ENCODE measurements at places on chromosomes 1 and 21.
A peak's percentile ranks its signal among the peaks of the same experiment; 100 is the strongest.

DNA sequence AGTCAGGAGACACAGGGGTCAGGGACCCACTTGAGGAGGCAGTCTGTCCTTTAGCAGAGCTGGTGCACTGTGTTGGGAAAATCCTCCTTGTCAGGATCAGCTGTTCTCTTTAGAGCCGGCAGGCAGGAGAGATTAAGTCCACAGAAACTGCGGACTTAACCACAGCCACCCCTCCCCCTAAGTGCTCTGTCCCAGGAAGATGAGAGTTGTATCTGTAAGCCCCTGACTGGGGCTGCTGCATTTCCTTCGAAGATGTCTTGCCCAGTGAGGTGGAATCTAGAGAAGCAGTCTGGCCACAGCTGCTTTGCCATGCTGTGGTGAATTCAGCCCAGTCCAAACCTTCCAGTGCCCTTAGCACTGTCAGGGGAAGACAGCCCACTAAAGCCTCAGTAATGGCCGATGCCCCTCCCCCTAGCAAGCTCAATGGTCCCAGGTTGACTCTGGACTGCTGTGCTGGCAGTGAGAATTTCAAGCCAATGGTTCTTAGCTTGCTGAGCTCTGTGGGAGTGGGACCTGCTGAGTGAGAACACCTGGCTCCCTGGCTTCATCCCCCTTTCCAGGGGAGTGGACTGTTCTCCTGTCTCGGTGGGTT, 172.8 kb downstream of the ST6GALNAC3 start:
- DNase-seq, result no peak

DNA sequence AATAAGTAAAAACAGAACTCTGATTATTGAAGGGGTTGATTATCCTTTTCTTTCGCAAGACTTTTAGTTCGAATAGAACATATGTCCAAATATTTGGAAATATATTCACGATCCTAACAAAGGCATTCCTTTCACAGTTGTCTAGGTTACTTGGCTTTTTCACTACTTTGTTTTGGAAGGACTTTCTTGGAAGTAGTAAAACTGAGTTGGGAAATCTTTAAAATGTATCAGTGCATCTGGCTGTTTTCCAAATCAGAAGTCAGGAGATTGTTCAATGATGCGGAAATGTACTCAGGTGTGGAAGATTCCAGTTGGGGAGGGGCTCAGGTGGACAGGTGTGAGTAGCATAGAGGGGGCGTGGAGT, 67.1 kb downstream of the SH3BGR start:
- no peak for DNase-seq

- DNase-seq, result no peak
Observed at GRCh38 chr1:211948377-211948776, 87.0 kb downstream of the INTS7 start.

GRCh38 chr1:93617670-93618499, 63.8 kb downstream of the BCAR3 start:
- no peak for DNase-seq

- DNase-seq, result no peak
Observed at GRCh38 chr1:56644064-56644918, 823 bp upstream of the PRKAA2 start.

- no peak for DNase-seq
Observed at GRCh38 chr1:223711173-223711572, 1.2 kb upstream of the CAPN2 start.

DNA sequence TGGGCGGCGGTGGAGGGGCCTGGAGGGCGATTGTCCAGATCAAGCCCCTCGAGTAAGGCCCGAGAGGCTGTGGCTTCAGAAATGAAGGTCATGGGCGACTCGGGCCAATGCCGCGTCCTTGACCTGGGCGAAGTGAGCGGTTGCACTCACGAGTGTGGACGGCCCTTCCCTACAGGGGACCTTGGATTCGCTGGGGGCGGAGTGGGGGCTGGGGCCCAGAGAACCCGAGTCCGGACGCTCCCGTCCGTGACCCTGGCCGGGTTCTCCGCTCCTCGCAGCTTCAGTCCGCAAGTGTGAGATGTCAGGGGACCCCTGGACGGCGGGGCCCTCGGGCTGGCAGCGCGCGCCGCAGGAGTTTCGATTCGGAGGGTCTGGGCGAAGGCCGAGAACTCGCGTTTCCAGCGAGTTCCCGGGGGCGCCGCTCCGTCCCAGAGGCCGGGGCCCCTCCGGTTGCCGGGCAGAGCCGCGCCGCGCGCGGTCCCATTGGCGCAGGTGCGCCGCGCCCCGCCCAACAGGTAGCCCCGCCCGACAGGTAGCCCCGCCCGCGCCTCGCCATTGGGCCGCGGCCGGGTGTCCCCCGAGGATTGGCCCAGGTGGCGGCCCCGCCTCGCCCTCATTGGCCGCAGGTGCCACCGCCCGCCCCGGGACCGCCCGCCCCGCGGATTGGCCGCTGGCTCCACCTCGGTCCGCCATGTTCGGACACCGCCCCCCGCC, at the start of gene PRKCZ:
TSS of gene PRKCZ (plus strand) at position 694 of the 714 bp plus-strand sequence. CDS start 220 bp downstream, outside the sequence.
- DNase-seq, result peak; percentile 92

GRCh38 chr1:231392389-231393131, 29.5 kb downstream of the EGLN1 start:
- DNase-seq, result no peak

DNA sequence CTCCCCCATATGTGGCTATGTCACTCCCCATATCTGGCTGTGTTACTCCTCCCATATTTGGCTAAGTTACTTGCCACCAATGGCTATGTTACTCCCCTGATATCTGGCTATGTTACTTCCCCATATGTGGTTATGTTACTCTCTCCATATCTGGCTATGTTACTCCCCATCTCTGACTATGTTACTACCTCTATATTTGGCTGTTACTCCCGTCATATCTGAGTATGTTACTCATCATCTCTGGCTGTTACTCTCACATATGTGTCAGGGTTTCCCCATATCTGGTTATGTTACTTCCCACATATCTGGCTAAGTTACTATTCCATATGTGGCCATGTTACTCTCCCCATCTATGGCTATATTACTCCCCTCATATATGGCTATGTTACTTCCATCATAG, 50.3 kb upstream of the MAP10 start:
- no peak for DNase-seq

DNA sequence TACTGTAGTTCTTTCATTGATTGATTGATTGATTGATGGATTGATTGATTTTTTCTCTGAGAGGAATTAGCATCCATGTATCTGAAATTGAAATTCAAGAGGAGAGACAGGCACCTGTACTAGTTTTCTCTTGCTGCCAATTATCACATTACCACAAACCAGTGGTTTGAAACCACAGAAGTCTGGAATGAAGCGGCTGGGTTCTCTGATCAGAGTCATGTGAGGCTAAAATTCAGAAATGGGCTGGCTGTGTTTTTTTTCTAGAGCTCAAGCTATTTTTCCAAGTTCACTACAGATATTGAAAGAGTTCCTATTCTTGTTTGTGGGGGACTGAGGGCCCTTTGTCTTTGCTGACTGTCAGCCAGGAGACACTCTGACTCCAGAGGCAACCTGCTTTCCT, 10.0 kb downstream of the NBPF3 start:
- DNase-seq, result no peak

GRCh38 chr1:100382657-100383056, 30.4 kb downstream of the CDC14A start:
- no peak for DNase-seq

GRCh38 chr1:153312570-153313186, at the start of gene PGLYRP3:
Gene PGLYRP3 (minus strand): TSS chr1:153312952. CDS start chr1:153310665, 2,287 bp downstream.
- DNase-seq, result no peak

- no peak for DNase-seq
Observed at GRCh38 chr1:98181036-98181764, 260.4 kb upstream of the DPYD start.

GRCh38 chr1:232880354-232880753, 70.1 kb upstream of the NTPCR start:
- no peak for DNase-seq

DNA sequence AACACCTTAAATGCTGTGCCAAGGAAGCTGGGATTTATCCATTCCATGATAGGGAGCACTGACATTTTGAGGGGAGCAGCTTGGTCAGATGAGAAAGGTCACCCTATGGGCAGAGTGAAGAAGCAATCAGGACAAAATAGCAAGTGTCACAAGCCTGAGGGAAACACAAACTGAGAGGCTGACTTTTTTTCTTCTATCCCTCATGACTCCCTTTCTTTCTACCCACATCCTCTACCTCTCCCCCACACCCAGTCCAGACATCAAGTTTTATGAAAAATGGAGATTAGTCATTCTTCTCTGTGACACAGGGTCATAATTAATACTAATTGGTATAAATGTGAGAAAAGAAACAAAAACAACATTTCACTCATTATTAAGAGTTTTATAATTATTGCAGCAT, 103.1 kb downstream of the SLC25A24 start:
- DNase-seq, result no peak

DNA sequence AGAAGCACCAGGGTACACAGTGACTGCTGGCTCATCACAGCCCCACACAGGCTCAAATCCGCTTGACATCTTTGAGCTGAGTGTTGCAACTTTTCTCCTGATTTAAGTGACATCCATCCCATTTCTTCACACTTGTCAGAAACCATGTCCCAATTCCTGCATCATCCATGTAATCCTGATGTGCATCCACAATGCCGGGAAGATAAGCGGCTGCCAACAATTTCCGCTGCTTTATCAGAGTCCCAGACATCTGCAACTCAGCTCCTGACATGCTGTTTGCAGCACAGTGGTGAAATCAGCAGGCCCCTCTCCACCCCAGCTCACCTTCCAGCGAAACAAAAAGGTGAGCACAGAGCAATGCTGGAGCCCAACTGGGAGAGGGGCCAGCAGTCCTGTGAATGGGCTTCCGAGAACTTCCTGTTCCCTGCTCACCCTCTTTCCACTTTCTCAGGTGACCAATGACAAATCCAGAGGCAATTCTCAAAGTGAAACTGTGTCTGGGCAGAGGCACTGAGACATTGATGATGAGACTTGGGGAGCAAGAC, 581.0 kb downstream of the AJAP1 start:
- DNase-seq, result no peak

DNA sequence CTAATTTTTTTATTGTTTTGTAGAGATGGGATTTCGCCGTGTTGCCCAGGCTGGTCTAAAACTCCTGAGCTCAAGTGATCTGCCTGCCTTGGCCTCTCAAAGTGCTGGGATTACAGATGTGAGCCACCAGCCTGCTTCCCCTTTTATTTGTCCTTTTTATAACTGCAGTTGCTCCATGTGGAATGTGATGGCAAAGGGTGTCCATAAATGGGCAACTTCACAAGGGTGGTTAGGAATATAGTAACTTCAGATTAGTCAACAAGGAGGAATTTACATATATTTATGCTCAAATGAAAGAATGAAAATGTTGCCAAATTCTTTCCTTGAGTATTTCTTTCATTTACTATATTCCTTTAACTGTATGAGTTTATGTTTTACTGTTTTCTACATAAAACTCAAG, 182.9 kb downstream of the BACH1 start:
- no peak for DNase-seq

GRCh38 chr1:246320286-246320685, 186.8 kb downstream of the SMYD3 start:
- DNase-seq, result no peak

- peak; percentile 24 for DNase-seq
Observed at GRCh38 chr1:218521414-218522169, 176.5 kb downstream of the TGFB2 start.

GRCh38 chr1:200890818-200891773, 3.6 kb upstream of the INAVA start:
- DNase-seq, result no peak

Measured in stimulated activated CD4-positive, alpha-beta T cell treated with anti-CD3 and anti-CD28 coated beads, Interleukin-1b, Interleukin-23, amount 100 ng/mL, for 24 hours (primary cell).